Cardiac fibroblast (primary cell): ENCODE measurements at places on chromosomes 6 and 20.

GRCh38 chr6:27468334-27468733 lies 4.6 kb downstream of the ZNF184 start:
- DNase-seq, result peak; percentile 5

- no peak for DNase-seq
Observed at GRCh38 chr6:157693867-157694266, 129.2 kb upstream of the SNX9 start.

DNA sequence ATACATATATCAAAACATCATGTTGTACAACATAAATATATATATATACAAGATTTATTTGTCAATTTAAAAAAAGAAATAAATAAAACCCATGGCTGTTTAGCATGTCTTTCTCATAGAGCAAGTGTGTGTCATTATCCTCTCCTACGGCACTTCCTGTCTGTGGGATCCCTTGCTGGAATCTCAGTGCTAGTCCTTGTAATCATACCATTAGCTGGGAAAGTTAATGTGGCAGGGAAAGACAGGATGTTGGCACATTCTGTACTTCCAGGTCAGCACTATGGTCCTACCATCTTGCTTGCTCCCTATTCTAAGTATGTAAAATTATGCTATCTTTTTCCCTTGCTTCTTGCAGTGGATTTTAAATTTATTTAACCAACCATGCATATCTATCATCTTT lies 9.5 kb upstream of the SLC17A3 start:
- peak; percentile 40 for DNase-seq

GRCh38 chr20:64005394-64005793 lies 24.5 kb downstream of the PRPF6 start:
- peak; percentile 22 for DNase-seq

DNA sequence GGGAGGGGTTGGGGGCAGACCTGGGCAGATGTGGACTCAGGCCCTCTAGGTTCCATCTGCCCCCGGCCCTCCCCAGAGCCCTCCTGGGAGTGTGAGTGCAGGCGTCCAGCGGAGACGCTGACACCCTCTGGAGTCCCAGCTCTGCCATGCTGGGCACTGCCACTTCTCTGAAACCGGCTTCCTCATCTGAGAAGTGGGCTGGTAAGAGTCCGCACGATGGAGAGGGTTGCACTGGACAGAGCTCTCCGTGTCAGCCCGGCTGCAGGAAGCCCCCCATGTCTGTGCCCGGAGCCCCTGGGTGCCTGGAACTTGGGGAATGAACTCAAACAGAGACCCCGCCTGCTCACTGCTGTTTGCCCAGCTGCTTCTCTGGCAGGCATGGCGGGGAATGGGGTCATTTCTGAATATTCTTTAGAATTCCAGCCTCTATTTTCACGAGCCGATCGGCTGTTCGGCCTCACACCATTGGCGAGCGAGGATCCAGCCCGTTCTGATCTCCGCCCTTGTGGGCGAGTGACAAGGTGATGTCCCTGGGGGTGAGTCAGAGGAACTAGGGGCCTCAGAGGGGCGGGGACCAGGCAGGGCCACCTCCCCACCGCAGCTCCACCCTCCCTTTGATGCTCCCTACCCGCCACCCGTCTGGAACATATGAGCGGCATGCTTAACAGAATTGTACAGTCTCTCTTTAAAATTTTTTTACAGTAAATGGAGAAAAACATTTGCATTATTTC lies 47.8 kb upstream of the GATA5 start:
- DNase-seq, result no peak

DNA sequence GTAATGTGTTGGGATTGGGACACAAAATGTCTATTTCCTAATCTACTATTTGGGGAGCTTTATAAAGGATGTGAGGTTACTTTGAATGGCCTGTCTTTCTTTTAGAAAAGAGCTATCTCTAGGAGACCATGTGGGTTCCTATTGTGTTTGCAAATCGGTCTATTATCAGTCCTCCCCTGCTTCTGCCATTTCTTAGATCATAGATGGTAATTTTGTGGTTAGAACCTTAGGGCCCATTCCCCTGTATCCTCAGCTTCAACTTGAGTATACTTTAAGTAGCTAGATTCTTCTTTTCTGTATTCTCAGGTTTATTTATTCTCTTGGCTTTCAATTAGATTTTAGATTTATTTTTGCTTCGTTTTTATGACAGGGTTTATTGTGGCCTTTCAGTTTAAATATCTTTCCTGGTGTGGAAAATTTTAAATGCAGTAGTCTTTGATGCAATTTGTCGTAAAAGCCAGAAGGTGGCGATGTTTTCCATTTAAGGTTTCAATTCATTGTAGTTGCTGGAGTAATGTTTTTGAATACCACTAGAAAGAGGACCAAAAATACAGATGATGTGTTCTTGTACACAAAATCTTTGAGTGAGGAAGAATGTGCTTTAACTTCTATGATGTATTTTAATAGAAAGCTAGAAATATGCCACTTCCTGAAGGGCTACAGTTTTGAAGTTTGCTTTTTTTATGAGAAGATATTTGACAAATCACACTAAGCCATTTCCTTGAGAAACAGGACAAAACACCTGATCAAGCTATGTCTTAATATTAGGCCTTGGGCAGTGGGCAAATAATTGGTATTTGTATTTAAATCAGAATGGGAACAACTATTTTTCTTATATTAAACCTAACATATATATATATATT lies 20.3 kb downstream of the TBPL1 start:
- peak; percentile 79 for DNase-seq

- DNase-seq, result no peak
Observed at GRCh38 chr6:33820243-33820642, 16.4 kb upstream of the MLN start.

DNA sequence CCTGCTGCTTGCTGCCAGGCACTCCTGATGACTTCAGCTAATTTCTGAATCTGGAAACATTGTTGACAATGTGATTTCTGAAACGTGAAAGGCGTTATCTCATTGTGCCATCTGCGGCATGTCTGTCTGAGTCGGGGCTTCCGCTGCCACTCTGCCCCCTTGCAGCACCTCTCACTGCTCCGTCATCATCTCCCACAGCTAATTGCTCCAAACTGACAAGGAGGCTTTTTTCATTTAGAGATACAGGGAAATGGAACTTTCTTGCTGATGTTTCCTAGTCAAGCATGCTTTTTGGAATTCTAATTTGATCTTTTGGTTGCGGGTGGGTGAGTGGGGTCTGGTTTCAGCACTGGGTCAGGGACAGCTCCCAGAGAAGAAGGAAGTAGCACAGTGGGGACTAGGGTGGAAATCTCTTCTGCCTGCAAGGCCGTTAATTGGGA lies 233.5 kb downstream of the DHX35 start:
- DNase-seq, result no peak

DNA sequence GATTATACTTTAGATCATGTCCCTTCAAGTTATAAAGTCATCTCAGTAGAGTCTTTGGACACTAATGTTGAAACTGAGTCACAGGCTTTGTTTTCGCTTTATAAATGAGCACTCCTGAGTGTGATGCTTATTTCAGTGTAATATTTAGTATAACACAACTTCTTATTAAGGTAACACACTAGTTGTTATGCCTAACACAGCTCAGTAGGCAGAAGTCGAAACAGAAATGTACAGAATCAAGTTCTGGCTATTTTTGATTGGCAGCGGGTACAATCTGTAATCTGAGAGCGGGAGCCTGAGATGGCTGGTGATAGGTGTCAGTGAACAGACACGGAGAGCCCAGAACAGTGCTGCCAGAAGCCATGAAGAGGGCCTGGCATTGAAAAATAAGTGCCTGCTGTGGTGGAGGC lies 11.4 kb downstream of the HECA start:
- DNase-seq, result no peak

DNA sequence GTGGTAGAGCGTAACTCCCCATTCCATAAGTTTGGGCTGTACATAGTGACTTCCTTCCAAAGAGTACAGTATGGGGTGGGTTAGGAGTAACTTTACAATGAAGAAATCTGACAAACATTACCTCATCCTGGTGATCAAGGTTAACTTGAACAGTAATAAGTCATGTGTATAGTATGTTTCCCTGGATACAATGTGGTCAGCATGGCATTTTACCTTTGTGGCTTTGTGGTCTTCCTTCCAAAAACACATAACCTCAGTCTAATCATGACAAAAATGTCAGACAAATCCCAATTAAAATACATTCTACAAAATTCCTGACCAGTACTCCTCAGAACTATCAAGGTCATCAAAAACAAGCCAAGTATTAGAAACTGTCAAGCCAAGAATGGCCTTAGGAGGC lies 225.1 kb downstream of the UBE3D start:
- DNase-seq, result no peak

GRCh38 chr6:70112716-70113115 lies 190.2 kb downstream of the COL9A1 start:
- no peak for DNase-seq

GRCh38 chr6:55825402-55826051 lies 49.9 kb downstream of the BMP5 start:
- DNase-seq, result peak; percentile 63

DNA sequence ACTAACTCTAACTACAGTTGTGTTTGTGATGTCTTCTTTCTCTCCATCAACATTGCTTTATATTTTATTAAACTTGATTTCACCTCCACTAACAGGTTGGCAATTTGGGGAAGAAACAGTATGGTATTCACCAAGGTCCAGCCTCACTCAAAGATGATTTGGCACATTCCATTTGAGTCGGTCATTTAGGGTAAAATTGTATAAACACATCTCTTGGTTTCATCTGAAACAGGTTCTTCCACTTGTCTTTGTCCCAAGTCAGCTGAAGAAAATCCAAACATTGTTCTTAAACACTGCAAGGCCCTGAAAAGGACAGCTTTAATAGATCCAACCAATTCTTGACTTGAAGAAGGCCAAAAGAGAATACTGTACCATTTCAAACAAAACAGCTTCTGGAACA lies 104.9 kb upstream of the NT5E start:
- no peak for DNase-seq

GRCh38 chr6:17700421-17701416 lies 6.0 kb downstream of the NUP153 start:
- no peak for DNase-seq

DNA sequence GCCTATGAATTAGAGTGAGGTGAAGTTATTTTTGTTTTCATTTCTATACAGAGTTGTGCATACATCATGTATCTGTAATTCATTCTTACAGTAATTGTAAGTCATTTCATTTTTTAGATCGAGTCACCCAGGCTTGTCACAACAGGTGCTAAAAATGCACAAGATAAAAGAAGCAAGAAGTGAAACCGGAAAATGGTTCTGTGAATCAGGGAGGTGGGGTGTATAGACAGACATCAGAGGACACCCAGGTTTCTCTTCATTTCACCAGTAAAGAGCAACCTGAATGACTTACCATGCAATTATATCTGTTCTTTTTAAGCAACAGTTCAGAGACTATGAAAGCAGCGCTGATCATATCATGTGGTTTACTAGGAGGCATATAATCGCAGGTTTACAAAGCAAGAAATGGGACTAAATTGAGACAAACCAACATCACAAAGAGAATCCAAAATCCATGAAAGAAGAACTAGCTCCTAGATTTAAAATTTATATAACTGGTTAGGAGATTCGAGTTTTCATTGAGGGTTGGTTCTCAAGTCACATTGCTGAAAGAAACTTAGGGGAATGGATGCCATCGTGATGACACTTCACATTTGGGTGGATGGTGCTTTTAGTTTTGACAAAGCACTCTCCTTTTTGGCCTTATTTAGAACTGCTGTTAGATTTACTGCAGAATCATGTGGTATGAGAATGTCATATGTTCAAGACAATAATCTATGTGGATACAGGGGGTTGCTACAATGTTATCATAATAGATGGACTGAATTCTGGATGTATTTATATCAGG lies 27.9 kb upstream of the TBC1D7 start:
- no peak for DNase-seq

- peak; percentile 1 for DNase-seq
Observed at GRCh38 chr6:19999319-20000191, 162.4 kb downstream of the ID4 start.

- DNase-seq, result no peak
Observed at GRCh38 chr20:5030348-5031205, 29.3 kb upstream of the SLC23A2 start.

- no peak for DNase-seq
Observed at GRCh38 chr6:13290335-13290734, 38.0 kb downstream of the TBC1D7 start.
